Fibroblast of upper back skin (primary cell): ENCODE measurements at places on chromosomes 16 and 17.

GRCh38 chr17:53796642-53797041, 26.1 kb upstream of the KIF2B start:
- DNase-seq = no peak

- no peak for DNase-seq
These were observed 757 bp downstream of the ORMDL3 start for GRCh38 chr17:39926588-39927100.

DNA sequence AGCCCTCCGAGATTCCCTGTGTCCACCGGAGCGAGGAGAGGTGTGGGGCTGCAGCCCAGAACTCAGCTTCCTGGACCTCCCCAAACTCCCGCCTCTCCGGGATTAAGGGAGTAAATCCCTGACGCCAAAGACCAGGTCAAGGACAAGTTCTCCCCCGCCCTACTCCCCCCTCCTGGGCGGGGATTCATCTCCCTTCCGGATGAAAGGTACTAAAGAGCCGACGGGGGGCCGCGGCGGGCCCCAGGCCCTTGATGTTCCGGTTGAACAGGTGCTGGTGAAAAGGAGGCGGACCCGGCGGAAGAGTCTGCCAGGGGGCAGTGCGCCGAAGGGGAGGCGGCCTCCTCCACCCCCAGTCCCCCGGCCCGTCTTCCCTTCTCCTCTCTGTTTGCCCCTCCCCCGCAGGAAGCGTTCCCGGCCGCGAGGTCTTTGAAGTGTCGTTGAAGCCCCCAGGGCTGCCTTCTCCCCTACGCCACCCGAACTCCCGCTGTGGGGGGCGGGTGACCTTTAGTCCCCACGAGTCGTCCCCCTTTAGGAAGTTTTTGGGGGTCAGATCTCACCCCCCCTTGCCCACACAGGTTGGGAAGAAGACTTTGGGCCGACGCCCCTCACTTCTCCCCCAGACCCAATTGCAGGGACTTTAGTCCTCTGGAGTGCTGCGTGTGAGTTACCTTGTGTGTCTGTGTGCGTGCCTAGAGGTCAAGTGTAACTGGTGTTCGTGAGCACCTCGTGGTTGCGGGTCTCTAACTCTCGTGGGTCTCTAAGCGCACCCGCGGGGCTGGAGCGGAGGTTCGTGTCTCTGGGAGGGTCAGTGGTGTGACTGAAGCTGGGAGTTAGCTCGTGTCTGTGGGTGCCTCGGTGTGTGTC, 1.1 kb upstream of the MLLT6 start:
- no peak for DNase-seq

DNA sequence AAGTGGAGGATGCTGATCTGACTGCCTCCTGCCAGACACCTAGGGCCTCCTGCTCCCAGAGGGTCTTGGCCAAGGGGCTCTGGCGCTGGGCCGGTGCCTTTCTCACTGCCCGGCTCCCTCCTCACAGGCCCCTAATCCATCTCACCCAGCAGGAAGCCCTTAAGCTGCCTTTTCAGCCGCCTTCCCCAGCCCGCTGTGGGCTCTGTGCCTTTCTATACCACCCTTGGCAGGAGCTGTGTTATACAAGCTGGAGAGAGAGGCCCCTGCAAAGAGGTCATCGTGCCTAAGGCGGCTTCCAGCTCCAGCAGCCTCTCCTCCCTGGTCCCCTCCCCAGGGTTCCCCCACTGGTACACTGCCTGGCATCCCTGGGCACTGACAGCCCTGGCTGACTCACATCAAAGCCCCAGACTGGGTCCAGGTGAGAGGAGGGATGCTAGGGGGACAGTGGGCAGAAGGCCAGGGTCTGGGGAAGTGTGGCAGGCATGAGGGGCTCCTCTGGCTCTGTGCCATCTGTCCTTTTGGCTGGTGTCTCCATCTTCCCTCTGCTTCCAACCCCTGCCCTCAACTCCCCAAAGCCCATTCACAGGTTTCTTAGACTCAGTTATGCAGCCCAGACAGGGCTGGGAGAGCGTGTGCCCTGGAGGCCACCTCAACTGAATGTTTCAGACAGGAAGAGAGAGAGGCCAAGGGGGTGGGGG, 15.3 kb upstream of the FZD2 start:
- peak; percentile 43 for DNase-seq

DNA sequence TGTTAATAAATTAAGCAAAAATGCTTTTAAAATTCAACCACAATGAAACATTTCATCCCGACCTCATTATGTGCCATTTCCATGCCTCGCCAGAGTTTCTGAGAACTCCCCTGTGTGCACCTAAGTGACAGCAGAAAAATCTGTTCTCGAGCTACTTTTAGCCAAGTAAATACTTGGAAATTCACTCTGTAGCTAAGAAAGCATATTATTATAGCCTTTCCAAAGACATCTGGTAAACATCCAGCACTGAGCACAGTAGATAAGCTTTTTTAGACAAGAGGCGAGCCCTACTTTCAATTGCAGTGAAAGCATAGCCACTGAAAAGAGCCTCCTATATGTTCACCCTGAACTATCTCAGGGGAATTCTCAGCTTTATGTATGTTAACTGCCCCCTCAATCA, 242.8 kb upstream of the PSMD7 start:
- DNase-seq = no peak

- DNase-seq = no peak
These were observed 262.3 kb downstream of the KIF2B start for GRCh38 chr17:54085020-54085419.

- peak; percentile 70 for DNase-seq
These were observed 10.1 kb downstream of the MRM1 start for GRCh38 chr17:36611345-36612072.
